ENCODE measurements at places on chromosomes 4 and X.

GRCh38 chr4:129326571-129327460, 230.9 kb downstream of the C4orf33 start:
- no peak for DNase-seq

DNA sequence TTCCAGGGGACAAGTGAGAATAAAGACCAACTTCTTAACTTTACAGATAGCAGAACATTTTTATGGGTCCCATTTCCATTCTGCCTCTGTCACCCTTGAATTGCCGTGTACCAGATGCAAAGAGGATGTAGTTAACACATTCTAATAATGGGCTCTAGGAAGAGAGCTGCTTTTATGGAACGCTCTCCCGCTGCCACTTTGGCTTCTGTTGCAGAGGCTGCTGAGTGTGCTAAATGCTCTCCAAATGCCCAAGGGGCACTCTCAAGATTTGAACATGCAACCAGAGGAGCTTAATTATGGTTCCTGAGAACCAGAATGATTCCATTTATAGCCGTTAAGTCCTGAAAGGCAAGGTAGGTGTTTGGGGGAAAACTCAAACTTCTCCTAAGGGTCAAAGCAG, 28.1 kb upstream of the GPC3 start:
- no peak for DNase-seq

DNA sequence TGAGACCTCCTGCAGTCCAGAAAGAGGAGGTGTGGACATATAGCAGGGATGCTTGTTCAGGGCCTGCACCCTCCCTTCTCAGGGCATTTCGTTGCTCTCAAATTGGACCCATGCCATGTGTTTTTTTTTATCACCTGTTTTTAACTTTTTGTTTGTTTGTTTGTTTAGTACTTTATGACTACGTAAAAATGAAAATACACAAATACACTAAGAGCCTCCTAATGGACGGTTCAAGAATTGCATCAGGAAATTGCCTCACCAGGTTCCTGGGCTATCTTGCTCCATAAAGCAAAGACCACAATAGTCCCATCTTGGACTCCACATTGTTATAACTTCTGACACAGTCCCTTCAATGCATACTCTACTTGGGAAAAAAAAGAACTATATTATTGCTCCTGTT, 1685.9 kb upstream of the TENM3 start:
- no peak for DNase-seq

- DNase-seq = no peak
Observed at GRCh38 chr4:34534916-34535315, 1709.4 kb downstream of the ARAP2 start.

GRCh38 chr4:3376266-3376665, 65.5 kb upstream of the HGFAC start:
- no peak for DNase-seq

- DNase-seq = no peak
Observed at GRCh38 chrX:111259559-111259958, 10.7 kb downstream of the CAPN6 start.

DNA sequence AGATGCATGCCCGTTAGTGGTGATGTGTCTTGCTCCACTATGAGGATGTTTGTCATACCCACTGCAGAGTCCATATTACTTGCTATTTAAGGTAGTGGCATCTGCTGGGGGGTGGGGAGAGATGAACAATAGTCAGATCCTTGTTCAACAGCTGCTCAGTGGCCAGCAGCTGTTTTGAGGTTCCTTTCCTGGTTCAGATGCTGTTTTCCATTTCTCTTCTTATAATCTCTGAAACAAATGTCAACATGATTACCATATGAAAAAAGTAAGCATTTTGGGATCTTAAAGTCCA, 1567.9 kb upstream of the TENM3 start:
- DNase-seq = no peak

- DNase-seq = no peak
Observed at GRCh38 chr4:33407496-33407895, 2687.3 kb downstream of the PCDH7 start.

- no peak for DNase-seq
Observed at GRCh38 chr4:10158333-10158942, 41.8 kb upstream of the WDR1 start.

GRCh38 chr4:87543835-87544461, 14.8 kb upstream of the SPARCL1 start:
- no peak for DNase-seq

DNA sequence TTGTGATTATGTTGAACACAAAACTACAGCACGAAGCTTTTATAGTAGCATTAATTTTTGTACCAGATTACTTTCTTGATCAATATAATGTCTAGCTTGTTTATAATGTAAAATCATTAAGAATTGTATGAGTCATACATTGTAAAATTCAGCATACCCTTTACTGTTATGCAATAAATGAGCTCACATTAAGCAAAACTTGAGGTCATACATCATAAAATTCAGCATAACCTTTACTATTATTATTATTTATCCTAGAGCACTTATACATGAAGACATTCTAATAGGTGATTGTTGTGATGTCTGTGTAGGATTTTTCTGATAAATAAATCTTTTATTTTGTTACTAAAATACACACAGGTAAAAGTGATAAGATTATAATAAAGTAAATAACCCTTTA, 49.4 kb downstream of the DTHD1 start:
- no peak for DNase-seq

- DNase-seq = no peak
Observed at GRCh38 chrX:55813150-55813549, 95.6 kb downstream of the RRAGB start.

- DNase-seq = no peak
Observed at GRCh38 chr4:5003372-5003857, 15.8 kb downstream of the CYTL1 start.

- no peak for DNase-seq
Observed at GRCh38 chr4:118849867-118850487, 14.1 kb upstream of the SEC24D start.

- no peak for DNase-seq
Observed at GRCh38 chr4:173211838-173212237, 43.2 kb downstream of the GALNT7 start.

- no peak for DNase-seq
Observed at GRCh38 chr4:89273741-89274141, 33.9 kb downstream of the GPRIN3 start.

GRCh38 chr4:130808492-130808891, 1712.5 kb downstream of the C4orf33 start:
- DNase-seq = no peak

- DNase-seq = no peak
Observed at GRCh38 chr4:37816719-37817118, 9.8 kb upstream of the PGM2 start.

DNA sequence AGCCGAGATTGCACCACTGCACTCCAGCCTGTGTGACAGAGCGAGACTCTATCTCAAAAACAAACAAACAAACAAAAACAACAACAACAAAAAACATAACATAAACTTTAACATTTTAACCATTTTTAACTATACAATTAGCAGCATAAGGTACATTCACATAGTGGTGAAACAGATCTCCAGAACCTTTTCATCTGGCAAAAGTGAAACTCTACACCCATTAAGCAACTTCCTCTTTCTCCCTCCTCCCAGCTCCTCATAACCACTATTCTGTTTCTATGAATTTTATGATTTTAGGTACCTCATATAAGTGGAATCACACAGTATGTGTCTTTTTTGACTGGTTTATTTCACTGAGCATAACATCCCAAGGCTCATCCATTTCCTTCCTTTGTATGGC, 103.6 kb downstream of the FAM13A start:
- no peak for DNase-seq

- peak; percentile 3 for DNase-seq
Observed at GRCh38 chr4:147590249-147590920, 26.8 kb upstream of the TMEM184C start.

- DNase-seq = no peak
Observed at GRCh38 chr4:73902817-73903547, 33.8 kb downstream of the CXCL1 start.

DNA sequence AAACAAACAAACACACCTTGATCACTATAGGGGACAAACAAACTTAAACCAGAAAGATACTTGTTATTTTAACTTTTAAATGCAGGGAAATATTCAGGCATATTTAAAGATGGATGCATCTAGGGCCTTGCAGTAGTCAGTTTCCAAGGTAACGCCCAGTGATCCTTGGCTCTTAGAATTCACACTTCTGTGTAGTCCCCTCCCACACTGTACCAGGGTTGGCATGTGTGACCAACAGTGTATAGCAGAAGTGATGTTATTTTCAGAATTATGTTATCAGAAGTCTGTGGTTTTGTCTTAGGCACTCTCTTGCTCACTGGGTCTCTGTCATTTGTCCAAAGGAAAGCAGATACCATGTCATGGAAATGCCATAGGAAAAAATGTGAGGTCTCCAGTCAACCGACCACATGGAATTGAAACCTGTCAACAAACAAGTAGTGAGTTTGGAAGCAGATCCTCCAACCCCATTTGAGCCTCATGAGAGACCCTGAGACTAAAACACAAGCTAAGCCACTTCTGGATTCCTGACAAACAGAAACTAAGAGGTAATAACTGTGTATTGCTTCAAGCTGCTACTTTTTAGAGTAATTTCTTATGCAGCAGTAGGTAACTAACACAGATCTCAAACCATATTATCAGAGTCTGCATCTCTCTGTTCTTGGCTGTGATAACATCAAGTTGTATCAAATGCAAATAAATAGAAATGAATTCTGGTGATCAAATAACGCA, 670.3 kb downstream of the KCTD8 start:
- no peak for DNase-seq

GRCh38 chrX:11968991-11969390, 169.3 kb upstream of the FRMPD4 start:
- DNase-seq = no peak

GRCh38 chrX:155334486-155335336, at the start of gene CLIC2:
CLIC2 (minus strand) TSS chrX:155334614; CDS start chrX:155334427, 187 bp downstream.
- DNase-seq = no peak
